ENCODE measurements at places on chromosomes 3 and 15.
A peak's percentile ranks its signal among the peaks of the same experiment; 100 is the strongest.

DNA sequence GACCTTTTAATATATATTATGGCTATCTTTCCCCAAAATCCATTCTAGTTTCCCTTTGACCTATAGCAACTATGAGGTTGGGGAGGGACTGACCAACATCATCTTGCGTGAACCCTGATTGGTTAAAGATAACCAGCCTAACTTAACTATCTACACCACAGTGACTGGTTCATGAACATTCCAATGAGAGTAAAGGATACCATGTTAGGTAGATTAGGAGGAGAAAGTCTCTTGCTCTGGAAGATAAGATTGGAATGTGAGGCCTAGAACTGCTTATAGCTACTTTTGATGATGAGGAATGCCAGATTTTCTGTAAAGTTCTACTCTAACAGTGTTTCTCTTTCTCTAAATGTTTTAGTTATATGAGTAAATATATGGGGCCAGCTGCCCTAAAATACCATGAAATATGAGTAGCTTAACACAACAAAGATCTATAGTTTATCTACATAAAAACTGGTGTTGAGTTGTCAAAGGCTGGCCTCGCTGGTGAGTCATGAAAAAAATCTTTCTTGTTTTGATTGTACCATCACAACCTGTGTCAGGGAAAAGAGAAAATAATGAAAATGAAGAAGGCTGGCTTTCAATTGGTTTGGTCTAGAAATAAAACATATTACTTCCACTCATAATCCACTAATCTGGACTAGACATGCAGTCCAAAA lies 481.4 kb downstream of the NSUN3 start:
- no peak for DNase-seq

DNA sequence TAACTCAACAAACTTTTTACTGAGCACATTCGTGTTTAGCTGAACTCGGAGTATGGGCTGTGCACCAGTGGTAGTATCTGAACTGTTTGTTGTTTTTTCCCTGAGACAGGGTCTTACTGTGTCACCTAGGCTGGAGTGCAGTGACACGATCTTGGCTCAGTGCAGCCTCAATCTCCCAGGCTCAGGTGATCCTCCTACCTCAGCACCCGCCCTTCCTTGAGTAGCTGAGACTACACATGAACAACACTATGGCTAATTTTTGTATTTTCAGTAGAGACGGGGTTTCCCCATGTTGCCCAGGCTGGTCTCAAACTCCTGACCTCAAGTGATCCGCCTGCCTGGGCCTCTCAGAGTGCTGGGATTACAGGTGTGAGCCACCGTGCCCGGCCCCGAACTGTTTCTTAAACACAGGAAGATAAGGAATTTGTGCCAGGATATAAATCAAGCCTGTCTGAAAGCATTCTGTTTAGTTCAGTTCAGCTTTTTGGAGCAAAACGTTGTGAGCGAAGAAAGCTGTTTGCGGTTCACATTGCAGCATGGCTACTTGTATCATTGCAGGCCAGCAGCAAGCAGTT lies 40.4 kb upstream of the SKOR1 start:
- no peak for DNase-seq

GRCh38 chr15:101112336-101113113 lies 139.3 kb downstream of the CHSY1 start:
- DNase-seq = no peak

DNA sequence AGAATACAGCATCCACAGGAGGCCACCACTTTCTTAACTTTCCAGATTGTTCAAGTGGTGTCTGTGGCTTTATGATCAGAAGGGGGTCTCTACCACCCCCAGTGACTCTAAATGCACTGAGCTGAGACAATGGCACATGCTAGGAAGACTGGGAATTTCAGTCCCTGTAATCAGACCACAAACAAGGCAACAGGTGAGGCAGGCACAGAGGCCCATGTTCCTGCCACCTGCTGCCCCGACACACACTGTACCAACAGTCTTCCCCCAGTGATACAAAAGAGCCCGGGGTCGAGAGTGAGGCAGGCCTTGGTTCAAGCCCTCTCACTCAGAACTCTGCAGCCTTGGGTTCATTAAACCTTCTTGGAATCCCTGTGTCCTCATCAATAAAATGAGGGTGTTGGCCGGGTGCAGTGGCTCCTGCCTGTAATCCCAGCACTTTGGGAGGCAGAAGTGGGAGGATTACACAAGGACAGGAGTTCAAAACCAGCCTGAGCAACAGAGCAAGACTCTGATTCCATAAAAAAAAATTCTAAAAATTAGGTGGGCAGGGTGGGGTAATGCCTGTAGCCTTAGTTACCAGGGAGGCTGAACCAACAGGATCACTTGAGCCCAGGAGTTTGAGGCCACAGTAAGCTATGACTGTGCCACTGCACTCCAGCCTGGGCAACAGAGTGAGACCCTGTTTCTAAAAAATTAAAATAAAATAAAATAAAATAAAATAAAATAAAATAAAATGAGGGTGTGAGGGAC lies 55.8 kb downstream of the ADCY5 start:
- no peak for DNase-seq

GRCh38 chr3:138082085-138082991 lies 33.1 kb downstream of the DZIP1L start:
- no peak for DNase-seq

DNA sequence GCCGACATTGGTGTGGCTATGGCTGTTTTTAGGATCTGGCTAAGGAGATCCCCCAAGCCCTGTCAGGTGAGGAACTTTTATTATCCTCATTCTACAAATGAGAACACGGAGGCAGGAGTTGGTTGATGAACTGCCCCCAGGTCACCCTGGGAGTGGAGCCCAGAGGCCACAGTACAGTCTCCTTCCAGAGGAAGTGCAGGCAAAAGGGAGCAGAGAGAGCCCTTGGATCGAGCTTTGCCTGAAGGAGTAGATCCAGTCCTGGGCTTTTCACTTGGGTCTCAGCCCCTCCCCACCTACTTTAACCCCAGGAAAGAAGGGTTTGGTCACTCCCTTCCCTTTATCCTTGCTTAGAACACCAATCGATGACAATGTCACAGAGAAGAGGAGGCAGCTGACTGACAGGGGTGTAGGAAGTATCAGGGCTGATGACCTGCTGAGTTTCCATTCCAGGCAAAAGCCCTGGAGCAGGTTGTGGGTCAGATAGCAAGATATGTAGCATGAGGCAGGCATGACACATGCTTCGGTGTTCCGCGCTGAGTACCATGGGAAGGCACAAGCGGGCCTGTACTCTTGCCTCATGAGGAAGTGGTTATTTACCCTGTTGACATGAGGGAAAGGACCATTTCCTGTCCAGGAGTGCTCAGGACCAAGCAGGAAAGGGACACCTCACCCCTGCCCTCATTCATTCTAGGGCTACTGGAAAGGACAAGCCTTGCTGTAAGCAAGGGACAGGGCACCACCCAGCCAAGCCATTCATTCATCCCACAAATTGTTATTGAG lies 5.8 kb upstream of the PLA2G4D start:
- no peak for DNase-seq

DNA sequence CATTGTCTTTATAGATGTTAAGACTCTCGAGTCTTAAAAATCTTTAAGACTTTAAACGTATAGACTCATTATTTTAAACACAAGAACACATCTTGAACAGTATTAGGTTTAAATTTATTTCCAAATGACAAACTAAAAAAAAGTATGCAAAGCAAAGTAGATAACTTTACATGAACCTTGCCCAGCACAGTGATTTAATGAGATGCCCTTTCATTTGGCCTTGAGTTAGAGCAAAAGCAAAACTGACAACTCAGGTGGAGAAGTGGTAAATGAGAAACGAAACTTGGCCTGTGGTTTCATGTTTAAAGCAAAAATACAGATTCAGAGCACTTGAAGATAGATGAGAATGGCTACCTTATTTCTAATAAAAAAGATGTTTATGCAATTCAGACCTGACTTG lies 8.6 kb downstream of the GPR15 start:
- DNase-seq = no peak

- DNase-seq = no peak
Measured at GRCh38 chr3:51390246-51391074, 625 bp upstream of the RBM15B start.

GRCh38 chr3:14144423-14145075 lies 19.7 kb downstream of the TMEM43 start:
- peak; percentile 54 for DNase-seq

GRCh38 chr15:44500555-44500954 lies 36.4 kb upstream of the EIF3J start:
- no peak for DNase-seq

- no peak for DNase-seq
Measured at GRCh38 chr15:56815247-56815646, 81.9 kb upstream of the ZNF280D start.

DNA sequence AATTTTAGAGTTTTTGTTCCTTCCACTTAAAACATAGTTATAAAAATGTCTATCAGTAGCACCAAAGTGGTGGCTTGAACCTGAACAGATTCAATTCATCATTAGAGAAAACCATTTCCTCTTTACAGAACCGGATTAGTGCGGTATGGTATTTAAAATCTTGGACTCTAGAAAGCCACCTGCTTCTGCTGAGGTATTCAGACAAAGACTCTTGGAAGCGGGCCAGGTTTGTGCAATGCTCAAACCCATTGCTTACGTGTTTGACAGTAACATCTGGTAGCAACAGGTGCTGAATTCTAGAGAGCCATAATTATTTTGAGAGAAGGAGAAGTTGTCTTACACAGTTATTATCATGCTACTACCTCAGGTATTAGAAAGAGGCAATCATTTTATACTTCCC lies 290.5 kb downstream of the NAALADL2 start:
- DNase-seq = peak; percentile 97

DNA sequence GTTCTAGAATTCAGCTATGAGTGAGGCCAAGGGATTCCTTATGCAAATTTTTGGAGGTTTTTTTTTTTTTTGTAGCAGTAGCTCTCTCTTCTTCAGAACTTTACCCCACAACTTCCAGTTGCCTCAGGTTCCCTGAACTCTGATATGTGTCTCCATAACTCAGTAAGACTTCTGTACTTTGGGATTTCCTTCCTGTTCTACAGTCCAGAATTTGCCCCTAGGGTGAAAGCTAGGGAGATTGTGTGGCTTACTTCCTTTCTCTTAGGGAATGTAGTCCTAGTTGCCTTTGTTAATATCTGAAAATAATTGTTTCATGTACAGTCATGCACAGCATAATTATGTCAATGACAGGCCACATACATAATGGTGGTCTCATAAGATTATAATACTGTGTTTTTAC lies 30.8 kb downstream of the LRRC28 start:
- DNase-seq = no peak

DNA sequence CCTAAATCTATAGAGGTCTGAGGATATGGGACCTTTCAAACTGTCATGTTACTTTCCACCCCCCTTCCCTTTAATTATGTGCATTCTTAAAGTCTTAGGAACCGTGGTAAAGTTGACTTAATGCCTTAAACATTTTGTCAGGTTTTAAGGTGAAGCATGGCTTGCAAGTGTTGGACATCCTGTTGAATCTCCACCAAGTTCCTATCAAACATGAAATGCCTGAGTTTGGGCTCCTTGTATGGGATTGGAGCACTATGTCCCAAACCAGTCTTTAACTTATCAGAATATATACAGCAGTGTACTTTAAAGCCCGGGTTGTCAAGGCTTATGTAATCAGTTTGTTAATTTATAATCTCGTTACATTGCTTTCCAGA lies 1.1 kb downstream of the SNRK start:
- DNase-seq = no peak

DNA sequence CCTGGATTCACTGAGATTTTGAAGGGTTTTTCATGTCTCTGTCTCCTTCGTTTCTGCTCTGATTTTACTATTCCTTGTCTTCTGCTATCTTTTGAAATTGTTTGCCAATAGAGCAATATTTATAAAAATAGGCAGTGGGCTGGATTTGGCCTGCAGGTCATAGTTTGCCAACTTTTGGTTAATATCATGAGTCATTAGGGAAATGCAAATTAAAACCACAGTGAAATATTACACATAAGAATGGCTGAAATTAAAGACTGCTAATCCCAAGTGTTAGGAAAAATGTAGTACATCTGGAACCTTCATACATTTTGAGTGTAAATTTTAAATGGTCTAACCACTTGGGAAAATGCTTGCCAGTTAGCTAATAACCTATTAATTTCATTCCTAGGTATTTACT lies 56.3 kb downstream of the ABI3BP start:
- no peak for DNase-seq

- DNase-seq = no peak
Measured at GRCh38 chr3:23161896-23162570, 41.1 kb upstream of the UBE2E2 start.

- DNase-seq = no peak
Measured at GRCh38 chr3:162678941-162679340, 1182.3 kb downstream of the OTOL1 start.

GRCh38 chr3:128875556-128876120 lies 3.8 kb upstream of the ACAD9 start:
- no peak for DNase-seq

GRCh38 chr3:126476166-126477060 lies 722 bp upstream of the ZXDC start:
- peak; percentile 68 for DNase-seq

GRCh38 chr3:114057011-114057347 lies 442 bp downstream of the QTRT2 start:
- no peak for DNase-seq

- no peak for DNase-seq
Measured at GRCh38 chr3:137062250-137062649, 104.5 kb downstream of the IL20RB start.

DNA sequence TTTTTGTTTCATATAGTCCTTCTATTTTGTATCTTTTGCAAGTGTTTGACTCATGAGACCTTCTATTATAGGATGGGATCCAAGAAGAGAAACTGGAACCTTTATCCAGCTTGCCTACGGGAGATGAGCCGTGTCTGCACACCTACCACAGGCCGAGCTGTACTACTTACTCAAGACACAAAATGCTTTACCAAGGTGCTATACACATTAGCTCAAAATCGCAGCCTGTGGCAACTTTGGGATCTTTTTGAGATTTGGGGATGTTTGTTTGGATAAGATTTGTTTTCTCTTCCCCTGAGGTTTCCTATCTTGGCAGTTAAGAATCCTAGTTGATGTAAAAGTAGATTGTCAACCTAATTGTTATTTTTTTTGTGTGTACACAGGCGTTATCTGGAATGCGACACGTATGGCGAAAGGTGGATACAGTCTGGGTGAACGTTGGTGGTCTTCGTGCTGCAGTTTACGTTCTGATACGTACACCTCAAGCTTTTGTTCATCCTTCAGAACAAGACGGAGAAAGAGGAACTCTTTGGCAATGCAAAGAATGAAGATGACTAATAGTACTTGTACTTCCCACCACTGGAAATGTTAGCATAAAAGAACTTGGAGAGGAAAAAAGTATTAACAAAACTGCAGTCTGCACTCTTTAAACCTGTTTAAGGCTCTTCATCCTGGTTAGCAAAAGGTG lies 13.1 kb upstream of the SETD5 start:
- no peak for DNase-seq

DNA sequence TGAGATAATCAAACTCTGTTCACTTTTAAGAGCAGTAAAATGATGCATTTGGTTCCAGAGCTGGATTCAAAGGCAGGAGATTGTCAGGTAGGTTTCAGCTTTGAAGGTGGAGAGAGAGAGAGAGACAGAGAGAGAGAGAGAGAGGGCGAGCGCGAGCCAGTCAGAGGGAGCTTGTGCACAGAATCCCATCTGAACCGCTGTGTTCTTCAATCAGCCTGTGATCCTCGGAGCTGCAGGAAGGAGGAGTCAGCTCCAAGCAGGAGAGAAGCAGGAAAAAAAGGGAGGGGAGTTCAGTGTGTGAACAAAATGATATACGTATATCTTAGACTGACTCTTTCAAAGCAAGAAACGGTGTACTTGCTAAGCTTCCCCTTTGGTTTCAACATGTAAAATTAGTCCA lies at the start of gene GPR149:
TSS of gene GPR149 (minus strand) at position 177 of the 400 bp plus-strand sequence. CDS start 575 bp downstream, outside the sequence.
- no peak for DNase-seq

- no peak for DNase-seq
Measured at GRCh38 chr3:48353987-48354386, 18.0 kb upstream of the FBXW12 start.

Data from NCI-H1092 (cell line).